ENCODE measurements at places on chromosomes 12 and 14.

- no peak for DNase-seq
These were observed 92.6 kb downstream of the KIF26A start for GRCh38 chr14:104230946-104231345.

GRCh38 chr14:54052696-54053385, 96.2 kb upstream of the BMP4 start:
- DNase-seq = no peak

GRCh38 chr14:37864861-37865718, 269.7 kb downstream of the TTC6 start:
- DNase-seq = no peak

GRCh38 chr14:74179856-74180255, 59.4 kb upstream of the VSX2 start:
- no peak for DNase-seq

DNA sequence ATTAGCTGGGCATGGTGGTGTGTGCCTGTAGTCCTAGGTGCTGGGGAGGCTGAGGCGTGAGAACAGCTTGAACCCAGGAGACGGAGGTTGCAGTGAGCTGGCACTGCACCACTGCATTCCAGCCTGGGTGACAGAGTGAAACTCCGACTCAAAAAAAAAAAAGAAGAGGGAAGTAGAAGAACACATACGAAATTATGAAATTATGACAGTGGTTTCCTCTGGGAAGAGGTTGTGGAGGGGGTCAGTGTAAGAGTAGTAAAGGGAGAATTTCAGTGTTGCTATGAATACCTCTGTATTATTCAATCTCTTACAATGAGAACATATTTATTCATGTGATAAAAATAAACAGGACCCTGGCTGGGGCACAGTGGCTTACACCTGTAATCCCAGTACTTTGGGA, 24.7 kb upstream of the CSRNP2 start:
- no peak for DNase-seq

DNA sequence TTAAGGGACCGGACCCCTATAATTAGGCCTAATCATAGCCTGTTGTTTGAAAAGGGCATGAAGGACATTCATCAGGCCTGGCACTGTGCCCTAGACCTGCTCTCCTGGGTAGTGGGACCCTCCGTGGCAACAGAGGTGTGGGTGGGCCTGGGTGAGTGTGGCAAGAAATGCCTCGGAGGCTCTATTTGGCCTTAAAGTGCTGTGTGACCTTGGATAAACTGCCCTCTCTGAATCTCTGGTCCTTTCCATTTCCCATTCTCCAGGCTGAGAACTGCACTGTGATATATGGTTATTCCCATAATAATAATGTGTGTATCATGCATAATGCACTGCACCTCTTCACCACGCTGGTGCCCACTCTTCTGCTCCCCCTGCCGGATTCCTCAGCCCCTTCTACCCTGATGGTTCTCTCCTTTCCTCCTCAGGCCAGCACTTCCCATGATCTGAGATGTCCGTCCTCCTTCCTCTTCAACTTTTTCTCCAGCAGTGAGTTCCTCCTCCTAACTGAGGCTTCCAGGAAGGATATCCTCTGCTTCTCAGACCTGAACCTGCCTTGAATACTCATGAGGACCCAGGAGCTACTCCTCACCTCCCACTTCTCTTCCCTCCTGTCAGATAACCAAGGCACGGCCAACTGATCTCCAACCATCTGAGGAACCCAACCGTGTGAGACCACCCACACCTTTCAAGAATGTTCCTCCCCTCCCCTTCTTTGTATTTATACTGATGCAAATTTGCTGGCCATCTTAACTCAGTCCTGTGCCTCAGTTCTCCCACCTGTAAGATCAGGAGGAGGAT, 111.0 kb upstream of the PZP start:
- no peak for DNase-seq

DNA sequence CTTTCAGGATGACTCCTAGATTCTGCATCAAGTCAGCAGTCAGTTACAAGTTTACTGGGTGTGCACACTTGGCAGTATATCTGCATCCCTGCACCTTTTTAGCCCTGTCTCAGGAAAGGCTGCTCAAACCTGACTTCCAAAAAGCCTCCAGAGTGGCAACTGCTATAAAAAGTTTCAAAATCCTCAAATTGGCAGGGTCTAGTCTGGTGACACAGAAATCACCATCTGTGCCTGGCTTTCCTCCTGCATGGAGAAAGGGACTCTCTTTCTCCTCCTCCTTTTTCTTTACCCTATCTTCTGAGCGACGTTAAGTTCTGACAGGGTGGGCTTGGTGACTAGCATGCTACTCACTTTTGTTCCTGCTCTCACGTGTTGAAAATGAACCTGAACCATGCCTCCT, 679.5 kb downstream of the C12orf50 start:
- no peak for DNase-seq

GRCh38 chr14:100709289-100710284, 17.1 kb upstream of the DLK1 start:
- DNase-seq = peak; percentile 16

Measured in CD4-positive, alpha-beta T cell treated with Interleukin-17A for 4 hours (primary cell).